ENCODE measurements at places on chromosomes 13 and 19.

DNA sequence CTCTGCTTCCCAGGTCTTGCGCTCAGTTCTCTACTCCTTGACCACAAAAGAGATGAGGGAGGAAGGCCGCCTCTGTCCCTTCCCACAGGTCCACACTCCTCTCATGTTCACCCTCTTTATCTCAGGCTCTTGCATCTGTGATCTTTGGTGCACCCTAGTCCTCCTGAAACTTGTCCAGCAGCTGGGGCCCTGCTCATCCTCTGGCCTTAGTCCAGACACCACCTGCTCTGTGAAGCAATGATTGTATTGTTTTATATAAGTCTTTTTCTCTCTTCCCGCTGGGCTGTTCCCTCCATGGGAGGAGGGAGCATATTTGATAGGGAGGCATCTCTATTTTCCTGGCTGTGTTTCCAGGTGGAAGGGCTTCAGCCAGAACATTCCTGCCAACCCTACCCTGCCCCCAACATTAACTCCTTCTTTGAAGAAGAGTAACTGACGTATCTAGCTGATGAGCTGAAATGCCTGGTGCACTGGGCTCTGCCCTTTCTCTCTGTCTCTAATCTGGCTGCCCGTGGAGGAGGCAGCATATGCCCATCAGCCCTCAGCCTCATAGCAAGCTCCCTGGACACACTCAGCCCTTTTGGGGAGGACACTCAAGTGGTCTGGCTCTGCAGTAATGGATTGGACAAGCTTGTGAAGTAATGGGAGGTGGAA lies 38.2 kb upstream of the SIAH3 start:
- no peak for DNase-seq

GRCh38 chr13:34941436-34941834 lies 635 bp upstream of the NBEA start:
- DNase-seq, result no peak

DNA sequence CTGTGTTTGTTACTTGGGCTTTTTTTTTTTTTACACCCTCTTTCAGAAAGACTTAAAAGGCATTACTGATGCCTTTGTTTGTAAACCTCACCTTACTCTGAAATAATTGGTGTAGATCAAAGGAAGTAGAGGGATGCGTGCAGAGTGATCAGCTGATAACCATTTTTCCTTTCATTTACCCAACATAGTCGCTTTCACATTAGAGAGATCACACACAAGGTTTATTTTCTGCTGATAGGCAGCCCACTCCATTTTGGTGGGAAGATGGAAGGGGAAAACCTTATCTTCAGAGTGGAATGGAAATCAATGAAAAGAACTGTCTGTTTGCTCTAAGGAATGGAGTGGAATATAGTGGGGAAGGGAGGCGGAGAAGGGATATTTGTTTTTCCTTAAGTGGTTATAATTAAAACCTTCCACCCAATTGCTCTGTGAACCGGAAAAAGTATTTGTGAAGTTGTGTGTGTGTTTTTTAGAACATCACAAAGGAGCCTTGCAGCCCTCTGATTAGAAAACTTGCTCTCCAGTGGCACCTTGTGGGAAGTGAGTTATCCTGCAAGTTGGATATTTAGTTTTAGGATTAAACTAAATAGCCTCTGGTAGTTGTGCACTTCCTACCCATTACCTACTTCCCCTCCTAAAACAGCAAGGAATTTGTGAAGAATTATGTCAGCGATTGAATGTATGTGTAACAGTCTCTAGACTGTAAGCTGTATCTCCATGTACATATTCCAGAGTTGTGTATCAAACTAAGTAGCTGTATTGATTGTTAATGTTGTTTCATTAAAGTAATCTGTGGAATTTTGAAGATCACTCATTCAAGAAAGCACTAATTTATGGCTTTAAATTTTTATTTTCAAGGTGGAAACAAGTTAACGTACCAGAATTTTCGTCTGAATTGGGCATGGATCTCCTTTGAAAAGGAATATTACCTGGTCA lies 76.8 kb downstream of the FREM2 start:
- DNase-seq, result no peak

- DNase-seq, result peak; percentile 24
Measured at GRCh38 chr13:46321494-46322225, 65.4 kb downstream of the RUBCNL start.

DNA sequence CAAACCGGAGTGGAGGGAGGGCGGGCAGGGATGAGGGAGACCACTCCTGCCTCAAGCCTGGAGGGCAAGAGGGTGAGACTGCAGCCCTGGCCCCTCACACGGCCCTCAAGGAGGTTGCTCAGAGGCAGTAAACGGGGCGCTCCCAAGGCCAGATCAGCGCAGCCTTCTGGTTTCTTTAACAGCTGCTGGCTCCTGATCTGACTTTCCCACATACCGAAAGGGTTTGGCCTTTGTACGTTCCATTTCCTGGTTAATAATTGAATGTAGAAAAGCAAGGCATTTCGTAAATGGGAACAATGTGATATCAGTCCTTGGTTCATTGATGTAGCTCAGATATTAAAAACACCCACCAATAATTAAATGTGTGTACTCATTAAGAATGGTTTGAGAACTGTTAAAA lies 71.5 kb downstream of the GGACT start:
- DNase-seq, result no peak
